Fibroblast of skin of right biceps (primary cell): ENCODE measurements at places on chromosomes 4 and X.

DNA sequence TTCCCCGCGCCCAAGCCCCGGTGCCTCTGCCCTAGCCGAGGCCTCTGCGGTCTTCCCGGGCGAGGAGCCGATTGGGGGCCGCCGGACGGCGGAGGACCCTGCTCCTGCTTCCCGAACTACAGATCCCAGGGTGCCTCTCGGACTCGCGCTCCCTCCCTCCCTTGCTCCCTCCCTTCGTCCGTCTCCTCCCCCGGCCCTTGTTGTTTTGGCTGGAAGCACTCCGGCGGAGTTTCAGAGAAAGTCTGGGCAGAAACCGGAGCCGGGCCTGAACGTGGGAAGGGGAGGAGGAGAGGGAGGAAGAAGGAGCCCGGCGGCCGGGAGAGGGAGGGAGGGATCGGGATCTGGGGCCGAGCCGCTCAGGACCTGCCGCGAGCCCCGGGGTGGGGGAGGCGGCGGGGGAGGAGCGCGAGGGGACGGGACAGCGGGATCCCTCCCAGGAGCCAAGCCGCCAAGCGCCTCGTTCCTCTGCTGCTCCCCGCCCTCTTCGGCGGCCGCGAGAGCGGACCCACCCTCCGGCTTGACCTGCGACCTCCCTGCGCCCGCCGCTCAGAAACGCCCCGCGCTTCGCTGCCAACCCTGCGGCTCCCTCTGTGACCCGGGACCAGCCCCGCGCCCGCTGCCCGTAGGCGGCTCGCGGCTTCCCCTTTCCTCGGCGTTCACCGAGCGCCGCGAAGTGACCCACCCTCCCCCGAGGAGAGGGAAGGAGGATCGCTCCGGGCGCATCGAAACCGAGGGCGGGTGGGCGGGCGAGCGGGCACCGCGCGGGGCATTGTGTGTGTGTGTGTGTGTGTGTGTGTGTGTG, 496 bp upstream of the GAB1 start:
- peak; percentile 90 for DNase-seq

DNA sequence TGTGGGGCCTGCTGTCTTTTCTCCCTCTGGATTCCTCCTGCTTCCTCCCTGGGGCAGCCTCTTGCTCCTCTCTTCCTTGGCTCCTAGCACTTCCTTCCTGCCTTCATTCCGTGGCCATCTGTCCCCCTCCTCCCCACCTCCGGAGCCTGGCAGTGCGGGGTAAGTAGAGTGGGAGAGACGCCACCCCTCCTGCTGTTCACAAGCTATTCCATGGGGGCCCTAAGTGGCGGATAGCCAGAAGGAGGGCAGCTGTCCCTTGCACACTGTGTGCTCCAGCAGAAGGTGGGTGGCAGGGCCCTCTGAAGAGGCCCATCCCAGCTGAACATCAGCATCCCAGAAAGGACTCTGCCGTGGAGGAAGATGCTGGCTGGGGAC, 27.4 kb downstream of the CCNQ start:
- no peak for DNase-seq

DNA sequence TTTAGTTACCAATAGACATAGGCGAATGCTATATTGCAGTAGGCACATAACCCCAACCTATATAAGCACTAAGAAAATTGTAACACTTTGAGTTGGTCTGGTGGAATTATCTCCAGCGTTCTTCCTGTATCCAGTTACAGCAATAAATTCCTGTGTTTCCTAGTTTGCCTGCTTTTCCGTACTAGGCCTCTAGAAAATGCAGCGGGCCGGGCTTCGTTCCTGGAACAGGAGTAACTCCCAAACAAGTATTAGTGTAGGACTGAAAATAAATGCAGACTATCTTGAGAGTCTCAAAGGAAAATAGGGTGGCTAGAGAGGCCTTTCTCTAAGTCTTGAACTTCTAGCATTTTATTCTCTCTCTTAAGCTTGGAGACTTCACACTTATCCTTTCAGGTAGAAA, 159.8 kb downstream of the OR13H1 start:
- DNase-seq: no peak

- no peak for DNase-seq
Observed at GRCh38 chr4:173538148-173538908, 8.3 kb upstream of the HAND2 start.

DNA sequence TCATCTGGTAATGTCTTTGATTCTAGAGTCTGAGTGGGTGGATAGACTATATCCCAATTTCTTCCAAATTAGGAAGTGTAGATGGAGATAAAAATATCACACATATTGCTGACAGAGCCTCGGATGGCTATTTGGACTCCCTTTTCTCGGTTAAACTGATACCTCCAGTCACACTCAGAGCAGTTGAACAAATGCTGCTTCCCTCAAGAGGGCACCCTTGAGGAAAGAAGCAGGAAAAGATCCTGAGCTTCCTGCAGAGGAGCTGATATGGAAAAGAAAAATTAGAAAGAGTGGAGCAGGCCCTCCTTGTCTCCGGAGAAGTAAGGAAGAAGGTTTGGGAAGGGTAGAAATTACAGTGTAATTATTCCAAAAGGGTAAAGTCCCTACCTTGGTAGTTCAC, 96.2 kb upstream of the CCSER1 start:
- no peak for DNase-seq

DNA sequence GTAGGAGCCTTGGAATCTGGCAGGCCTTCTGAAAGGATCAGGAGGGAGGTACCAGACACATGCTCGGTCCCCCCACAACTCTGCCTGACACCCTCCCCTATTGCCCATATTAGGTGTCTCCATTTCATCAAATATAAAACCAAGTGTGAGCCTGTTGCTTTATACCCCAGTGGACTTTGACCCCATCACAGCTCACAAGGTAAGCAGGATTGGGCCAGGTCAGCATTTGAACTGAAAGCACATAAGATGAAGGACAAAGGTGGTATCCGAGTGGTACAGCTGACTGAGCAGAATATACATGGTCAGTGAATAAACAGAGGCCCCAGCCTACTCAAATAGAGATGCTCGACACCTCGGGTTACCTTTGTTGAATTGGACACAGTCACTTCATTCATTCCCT, 20.0 kb downstream of the SLC25A43 start:
- no peak for DNase-seq

GRCh38 chr4:139810710-139811109, 145.1 kb downstream of the MGST2 start:
- DNase-seq: no peak

DNA sequence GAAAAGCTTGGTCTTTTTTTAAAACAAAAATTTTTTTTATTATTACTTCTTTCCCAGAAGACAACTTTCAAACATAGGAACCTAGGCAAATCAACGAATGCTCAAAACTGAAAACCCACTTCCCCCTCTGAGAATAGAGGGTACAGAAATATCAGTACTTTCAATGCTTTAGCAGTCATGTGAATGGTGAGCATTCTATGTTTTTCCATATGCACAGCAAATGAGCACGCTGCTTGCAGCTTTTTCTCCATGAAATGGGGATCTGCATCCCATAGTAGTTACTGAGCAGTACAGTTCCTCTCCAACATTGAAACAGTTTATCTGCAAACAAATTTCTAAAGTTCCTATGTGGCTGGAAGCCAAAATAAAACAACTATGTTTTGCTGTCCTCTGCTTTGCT, 108.4 kb upstream of the BMP2K start:
- DNase-seq: no peak
